ENCODE measurements at places on chromosomes 6 and 20.

GRCh38 chr20:31674895-31675827 lies 37.4 kb downstream of the COX4I2 start:
- peak; percentile 55 for DNase-seq

DNA sequence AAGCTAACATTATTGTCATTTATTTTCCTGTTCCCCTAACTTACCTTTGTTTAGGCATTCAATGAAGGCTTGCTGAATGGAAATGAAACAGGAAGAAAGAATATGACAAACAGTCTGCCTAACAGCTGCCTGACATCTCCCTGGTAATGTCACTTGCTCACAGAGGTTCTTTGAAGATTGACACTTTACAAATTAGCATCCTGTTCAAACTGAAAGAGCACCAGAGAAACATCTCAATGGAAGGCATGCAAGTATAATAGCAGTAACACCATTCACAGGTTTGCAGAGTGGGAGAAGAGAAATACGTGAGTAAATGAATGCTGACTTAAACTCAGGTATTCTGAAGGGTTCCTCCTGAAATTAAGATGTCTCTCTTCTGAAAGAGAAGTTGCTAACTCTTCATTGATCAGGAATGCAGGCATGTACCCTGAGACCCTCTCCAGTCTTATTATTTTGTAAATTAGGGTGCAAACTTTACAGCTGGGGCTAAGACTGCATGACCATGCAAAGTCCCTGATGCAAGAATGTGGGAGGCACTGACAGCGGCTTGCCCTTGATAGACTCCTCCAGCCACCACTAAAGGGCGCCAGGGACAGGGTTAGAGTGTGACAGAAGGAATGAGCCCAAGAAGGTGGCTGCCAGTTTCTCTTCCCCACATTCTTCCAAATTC lies 1.3 kb upstream of the SMLR1 start:
- DNase-seq: peak; percentile 3

DNA sequence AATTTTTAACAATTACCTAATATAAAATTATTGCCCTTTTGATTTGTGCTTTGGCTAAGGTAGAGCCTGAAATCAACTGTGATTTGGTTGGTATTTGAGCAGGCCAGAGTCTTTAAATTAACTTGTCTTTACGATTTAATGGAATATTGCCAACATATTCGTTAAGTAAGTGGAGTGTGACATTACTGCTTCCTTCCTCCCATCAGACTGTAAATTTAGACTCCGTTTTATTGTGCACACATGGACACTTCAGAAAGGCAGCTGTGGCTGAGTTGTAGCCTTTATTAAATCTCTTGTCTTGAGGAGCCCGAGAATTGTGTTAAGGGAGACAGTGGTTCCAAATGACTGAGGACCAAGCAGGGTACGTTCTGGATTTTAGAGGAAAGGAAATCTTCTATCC lies 57.4 kb downstream of the CAP2 start:
- no peak for DNase-seq

GRCh38 chr6:98985391-98985790 lies 37.6 kb upstream of the FBXL4 start:
- no peak for DNase-seq

DNA sequence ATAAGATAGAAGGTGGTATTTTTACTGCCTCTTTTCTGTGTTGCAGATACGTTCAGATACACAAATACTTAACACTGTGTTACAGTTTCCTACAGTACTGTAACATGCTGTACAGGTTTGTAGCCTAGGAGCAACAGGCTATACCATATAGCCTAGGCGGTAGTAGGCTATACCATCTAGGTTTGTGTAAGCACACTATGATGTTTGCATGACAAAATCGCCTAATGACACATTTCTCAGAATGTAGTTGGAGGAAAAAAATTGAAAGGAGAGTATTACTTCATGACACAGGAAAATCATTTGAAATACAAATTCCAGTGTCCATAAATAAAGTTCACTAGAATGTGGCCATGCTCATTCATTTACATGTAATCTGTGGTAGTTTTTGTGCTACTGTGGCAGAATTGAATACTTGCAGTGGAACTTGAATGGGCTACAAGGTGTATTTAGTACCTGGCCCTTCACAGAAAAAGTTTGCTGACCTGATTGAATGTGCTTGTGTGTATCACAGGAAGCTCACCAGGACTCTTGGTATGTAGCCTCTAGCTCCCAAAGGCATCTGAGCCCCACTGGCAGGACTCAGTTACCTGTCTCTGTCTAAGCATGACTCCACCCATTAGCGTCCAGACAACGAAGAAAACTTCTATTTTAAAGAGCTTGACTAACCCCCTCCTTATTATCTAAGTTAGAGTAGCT lies 18.8 kb downstream of the TOP1 start:
- no peak for DNase-seq

DNA sequence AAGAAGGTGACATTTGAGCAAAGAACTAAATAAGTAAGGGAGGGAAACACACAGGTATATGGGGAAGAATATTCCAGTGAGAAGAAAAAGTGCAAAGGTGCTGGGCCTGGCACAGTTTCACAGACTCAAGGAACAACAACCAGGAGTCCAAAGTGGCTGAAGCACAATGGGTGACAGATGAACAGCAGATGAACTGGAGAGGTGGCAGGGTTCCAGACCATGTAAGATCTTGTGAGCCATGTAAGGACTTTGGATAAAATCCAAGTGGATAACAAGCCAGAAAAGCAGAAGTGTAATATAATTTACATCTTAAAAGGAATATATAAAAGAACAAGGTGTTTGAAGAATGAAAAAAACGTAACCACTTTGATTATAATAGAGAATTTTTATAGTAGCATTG lies 87.9 kb downstream of the MMS22L start:
- DNase-seq: no peak

GRCh38 chr6:107318100-107318736 lies 141.1 kb downstream of the PDSS2 start:
- DNase-seq: no peak

GRCh38 chr6:32179766-32180405 lies 1.7 kb downstream of the RNF5 start:
- DNase-seq: no peak

DNA sequence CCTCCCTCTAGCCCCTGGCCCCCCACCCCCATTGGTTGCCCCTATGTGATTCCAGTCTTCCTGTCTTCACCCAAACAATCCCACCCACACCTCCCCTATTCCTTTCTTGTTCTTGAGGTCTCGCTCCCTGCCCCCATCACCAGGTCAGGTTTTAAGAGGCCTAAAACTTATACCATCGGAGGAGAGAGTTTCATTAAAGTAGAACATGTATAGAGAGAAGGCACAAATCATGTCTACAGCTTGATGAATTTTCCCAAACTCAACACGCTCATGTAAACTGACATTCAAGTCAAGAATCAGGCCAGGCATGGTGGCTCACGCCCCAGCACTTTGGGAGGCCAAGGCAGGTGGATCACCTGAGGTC lies 44.5 kb downstream of the TGM2 start:
- no peak for DNase-seq

DNA sequence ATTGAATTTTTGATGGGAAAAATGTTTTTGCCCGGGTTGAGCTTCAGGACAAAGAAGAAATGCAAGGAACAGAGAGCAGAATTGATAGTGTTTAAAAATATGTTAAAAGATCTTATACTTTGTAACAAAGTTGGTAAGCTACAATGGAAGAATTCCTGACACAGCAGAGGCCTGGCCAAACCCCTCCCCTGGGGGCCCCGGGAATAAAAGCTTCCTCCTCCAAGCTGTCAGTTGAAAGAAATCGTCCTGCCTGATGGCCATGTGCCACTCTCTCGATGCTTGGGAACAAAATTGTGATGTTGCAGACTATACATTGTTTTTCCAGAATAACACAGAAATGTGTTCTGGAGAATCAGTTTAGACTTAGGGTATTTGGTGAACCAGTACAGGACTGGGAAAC lies 14.2 kb upstream of the TOX2 start:
- DNase-seq: no peak

DNA sequence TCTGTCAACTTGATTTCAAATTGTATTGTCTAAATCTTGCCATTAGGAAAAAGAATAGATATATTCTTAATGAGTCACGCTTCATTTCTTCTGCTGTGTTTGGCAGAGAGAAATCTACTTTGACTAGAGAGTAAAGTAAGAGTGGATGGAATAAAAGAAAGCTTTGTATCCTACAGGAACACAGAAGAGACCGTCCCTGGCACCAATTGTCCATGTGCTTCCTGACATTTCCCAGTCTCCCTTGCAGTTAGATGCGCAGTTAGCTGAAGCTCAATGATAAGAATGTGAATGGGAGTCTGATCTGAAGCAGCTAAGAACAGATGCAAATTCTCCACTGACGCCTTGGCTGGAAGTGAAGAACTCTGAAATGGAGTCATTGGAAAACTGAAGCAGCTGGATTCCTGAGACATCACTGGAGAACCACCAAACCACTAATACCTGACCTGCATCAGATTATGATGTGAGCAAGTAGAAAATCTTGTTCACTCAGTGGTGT lies 528.2 kb upstream of the MARCKS start:
- no peak for DNase-seq

GRCh38 chr6:20827798-20828197 lies 293.5 kb downstream of the CDKAL1 start:
- DNase-seq: no peak

DNA sequence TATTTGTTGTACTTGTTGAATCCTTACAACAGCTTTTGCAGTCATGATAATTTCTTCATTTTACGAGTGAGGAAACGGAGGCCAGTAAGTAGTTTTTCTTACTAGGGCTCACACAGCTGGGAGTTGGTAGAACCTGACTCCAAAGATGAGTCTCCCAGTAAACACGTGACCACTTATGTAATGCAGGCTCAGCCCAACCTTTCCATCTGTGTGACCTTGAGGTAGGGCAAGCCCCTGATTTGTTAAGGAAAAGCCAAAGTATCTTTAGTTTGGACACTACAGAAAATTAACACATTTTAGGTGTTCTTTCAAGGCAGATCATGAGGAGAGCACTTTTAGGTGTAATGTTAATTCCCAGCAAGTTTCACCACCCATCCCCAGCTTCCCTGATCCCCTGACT lies 111.3 kb downstream of the LRRC1 start:
- DNase-seq: no peak

DNA sequence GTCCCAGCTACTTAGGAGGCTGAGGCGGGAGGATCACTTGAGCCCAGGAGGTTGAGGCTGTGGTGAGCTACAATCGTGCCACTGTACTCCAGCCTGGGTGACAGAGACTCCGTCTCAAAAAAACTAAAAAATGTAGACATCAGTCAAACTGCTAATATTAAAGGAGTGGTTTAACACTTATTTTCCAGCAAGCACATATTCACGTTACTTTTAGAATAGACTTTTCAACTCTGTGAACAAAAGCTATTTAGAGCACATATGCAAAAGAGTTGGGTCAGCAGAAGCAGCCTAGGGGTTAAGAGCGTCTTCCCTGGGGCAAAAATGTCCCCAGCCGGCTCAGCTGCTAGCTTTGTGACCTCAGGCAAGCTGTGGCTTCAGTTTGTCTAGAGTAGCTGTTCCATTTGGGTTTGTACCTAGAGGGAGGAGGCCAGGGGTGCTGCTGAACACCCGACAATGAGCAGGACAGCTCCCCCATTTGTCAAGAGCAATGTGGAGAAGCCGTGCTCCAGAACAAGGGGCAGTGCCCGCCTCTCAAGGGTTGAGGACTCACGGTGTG lies 62.5 kb upstream of the PTGIS start:
- no peak for DNase-seq

DNA sequence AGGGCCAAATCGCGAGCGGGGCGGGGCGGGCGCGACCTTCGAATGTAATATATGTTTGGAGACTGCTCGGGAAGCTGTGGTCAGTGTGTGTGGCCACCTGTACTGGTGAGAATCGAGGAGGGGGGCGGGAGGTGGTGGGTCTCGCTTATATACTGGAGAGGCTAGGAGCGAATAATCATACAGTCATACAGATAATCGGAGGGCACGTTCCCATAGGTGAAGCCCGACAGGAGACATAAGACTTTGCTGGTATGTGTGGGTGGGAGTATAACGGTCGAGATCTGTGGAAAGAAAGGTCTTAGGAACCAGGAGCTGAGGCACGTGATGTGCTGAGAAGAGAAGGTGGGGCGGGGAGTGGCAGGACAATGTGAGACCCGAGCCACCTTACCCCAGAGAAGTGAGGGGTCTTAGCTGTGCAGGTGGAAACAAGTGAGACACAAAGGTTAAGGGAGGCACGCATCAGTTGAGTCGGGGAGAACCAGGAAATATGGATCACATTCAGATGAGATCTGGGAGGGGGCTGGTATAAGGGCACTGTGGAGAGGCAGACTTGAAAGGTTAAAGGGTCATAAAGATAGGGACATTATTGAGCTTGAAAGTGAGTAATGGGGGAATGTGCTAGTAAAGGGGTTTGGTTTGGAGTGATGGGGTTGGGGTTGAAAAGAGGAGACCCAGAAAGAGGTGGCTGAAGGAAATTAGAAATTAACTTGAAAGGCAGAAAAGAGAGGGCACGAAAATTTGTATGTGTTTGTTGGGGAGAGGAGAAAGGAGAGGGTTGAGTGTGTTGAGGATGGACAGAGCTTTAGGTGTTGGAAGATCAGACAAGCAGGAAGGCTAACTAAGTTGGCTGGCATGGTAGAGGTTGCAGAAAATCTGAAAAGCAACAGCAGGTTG lies 589 bp downstream of the RNF5 start:
- no peak for DNase-seq

GRCh38 chr6:143092768-143093167 lies 32.1 kb downstream of the AIG1 start:
- no peak for DNase-seq

DNA sequence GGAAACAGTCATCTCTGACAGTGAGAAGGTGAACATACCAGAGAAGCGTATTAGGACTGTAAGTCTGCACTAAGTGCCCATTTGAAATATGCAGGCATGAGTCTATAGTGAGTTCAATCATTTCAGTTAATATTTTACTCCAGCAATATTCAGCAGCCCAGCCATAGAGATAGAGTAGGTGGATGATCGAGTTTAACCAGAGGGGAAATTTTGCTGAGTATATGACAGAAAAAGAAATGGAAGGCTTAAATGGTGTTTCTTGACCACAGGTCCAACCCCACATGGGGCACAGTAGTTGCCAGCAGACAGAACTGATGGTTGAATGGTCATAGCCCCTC lies 39.8 kb downstream of the KIF6 start:
- DNase-seq: no peak

- DNase-seq: no peak
Measured at GRCh38 chr6:150683320-150683719, 83.6 kb downstream of the PLEKHG1 start.

DNA sequence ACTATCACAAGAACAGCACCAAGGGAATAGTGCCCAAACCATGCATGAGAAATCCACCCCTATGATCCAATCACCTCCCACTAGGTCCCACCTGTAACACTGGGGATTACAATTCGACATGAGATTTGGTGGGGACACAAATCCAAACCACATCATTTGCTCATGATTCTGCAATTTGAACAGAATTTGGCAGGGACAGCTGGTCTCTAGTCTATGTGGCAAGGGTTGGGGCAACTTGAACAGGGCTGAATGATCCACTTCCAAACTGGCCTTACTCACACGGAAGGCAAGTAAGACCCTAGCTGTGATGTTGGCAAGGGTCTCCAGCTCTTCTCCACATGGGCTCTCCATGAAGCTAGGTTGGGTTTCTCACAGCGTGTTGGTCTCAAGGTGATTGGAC lies 10.1 kb upstream of the FKBP5 start:
- DNase-seq: no peak

DNA sequence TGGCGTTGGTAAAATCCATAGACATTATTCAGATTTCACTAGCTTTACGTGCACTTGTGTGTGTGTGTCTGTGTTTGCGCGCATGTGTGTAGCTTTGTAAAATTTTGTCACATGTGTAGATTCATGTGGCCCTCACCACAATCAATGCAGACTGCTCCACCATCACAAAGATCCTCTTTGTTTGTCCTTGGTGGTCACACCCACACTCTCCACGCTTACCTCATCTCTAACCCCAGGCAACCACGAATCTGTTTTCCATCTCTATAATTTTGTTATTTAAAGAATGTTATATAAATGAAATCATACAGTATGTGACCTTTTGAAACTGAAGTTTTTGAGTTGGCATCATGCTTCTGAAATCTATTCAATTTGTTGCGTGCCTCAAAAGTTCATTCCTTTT lies 58.5 kb downstream of the GRM1 start:
- DNase-seq: no peak
